NCI-H460 (cell line): ENCODE measurements at places on chromosomes 12 and 14.

DNA sequence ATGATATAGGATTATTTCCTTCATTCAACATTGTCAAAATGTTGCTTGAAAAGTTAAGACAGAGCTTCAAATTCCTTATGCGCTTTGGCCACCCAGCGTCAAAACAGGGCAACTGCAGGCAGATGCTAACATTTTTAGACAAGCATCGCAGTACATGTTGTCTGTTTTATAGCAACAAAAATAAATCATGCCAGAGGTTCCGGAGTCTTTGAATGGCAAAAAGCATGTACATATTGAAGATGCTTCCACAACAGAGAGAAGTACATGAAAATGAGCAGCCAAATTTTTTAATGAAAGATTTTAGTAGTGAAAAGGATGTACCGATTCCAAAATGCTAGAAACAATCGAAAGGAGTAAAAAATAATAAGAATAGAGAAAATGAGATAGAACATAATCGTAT lies 49.8 kb upstream of the USP15 start:
- peak; percentile 40 for DNase-seq

DNA sequence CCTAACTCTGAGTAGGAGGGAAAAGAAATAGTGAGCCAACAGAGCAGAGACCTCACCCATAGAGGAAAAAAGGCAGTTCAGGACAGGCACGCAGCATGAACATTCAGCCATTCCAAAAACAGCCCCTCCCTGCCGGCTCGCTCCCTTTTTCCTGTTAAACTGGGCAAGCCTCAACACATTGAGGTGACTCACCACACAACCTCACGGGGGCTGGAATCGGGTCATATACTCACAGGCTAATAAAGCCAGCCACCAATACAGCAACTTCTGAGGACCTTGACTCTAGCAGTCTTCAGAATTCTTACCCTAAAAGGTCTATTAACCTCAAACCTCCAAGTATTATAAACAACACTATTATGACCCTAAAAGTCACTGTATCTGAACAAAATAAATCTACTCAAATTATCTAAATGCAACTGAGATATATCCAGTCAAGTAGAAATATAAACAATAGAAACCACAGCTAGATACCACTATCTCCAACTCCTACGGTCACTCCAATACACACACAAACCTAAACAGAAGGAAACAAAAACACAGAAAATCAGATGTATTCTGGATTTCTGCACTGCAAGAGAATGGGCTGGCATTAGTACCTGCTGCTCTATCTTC lies 6.3 kb downstream of the YBX3 start:
- peak; percentile 40 for DNase-seq

DNA sequence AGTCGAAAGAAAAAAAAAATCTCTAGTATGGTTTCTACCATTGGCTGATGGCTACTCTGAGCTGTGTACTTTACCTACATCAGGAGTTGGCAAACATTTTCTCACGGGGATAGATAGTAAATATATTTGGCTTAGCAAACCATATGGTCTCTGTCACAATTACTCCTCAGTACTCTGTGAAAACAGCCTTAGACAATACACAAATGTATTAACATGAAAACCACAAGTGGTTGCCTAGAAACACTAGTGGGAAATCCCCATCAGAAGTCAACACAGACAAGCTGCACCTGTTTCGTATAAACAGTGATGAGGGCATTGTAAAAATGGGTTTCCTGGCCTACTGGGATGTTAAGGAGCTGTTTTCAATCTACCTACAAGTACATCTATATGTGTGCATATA lies 84.6 kb upstream of the NAV3 start:
- no peak for DNase-seq

DNA sequence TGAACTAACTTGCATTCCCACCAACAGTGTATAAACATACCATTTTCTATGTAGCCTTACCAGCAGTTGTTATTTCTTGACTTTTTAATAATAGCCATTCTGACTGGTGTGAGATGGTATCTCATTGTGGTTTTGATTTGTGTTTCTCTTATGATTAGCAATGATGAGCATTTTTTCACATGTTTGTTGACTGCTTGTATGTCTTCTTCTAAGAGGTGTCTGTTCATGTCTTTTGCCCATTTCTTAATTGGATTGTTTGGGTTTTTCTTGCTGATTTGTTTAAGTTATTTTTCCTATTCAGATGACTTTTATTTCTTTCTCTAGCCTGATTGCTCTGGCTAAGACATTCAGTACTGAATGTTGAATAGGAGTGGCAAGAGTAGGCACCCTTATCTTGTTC lies 230.3 kb downstream of the DAD1 start:
- DNase-seq, result no peak

- no peak for DNase-seq
These were observed 9.2 kb downstream of the HEBP1 start for GRCh38 chr12:12990700-12991468.

DNA sequence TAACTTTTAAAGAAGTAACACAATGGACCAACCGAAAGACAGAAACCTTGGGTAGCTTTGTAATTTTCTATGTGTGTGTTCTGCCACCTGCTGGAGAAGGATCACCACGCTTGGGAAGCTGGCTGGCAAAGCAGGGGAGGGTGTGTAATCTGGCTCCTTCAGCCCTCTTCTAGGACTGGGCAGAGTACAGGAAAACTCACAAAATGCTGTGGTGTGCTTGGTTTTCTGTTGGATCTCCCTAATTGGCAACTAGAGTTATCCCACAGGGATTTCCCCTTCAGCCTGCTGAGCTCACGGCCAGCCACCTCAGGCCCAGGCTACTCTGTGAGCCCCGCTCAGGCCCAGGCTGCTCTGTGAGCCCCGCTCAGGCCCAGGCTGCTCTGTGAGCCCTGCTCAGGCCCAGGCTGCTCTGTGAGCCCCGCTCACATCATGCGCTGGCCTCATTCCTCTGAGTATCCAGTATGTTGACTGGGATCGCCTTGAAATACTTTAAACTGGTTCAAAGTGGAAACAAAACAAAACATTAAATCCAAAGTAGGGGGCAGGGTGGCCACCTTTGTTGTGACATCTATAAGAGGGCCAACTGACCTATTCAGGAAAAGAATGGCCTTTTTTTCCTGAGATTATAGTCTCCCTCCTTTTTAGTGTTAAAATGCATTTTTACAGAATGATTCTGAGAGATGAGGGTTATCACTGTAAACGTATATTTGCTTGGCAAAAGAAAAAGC lies 52.0 kb upstream of the RNU6-8 start:
- DNase-seq, result peak; percentile 71

- no peak for DNase-seq
These were observed 43.3 kb downstream of the PPP1R12A start for GRCh38 chr12:79891506-79892162.

DNA sequence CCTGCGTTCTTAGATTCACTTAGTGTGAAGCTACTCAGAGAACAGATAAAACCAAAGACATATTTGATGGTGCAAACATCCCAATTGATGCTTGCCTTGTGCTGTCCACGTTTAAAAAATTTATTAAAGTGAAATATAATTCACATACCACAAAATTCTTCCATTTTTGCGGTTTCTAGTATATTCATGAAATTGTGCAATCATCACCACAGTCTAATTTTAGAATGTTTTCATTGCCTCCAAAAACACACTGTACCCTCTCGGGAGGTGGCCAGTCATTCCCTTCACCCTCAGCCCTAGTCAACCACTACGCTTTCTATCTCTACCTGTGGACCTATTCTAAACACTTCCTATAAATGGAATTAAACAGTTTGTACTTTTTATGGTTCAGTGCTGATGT lies 1109.2 kb downstream of the FLRT2 start:
- no peak for DNase-seq

- DNase-seq, result no peak
These were observed 100.0 kb upstream of the LRIG3 start for GRCh38 chr12:59020073-59020946.

GRCh38 chr12:117121441-117121840 lies 22.2 kb upstream of the TESC start:
- DNase-seq, result no peak

- DNase-seq, result no peak
These were observed 12.8 kb upstream of the GPX2 start for GRCh38 chr14:64955297-64955696.
